ENCODE measurements at places on chromosomes 3 and 15.

GRCh38 chr3:122076491-122077292 lies 21.5 kb downstream of the CD86 start:
- no peak for DNase-seq

GRCh38 chr15:96331945-96332636 lies 1.6 kb downstream of the NR2F2 start:
- no peak for DNase-seq

DNA sequence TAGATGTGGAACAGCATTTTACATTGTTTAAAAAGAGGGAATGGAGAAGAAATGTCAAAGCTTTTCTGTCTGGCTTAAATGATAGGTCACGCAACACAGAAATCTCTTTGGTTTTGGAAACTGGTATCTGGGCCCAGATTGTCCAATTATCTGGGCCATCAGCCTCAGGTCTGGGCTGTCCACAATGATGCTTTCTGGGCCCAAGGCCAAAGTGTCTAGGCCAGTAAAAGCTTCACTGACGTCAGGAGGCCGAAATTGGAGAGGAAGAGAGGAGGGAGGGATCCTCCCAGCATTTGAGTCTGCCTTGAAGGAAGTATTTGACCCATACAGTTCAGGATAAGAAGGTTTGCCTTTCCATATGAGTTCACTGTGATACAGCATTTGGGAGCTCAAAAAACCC lies 60.7 kb upstream of the ALDH1A3 start:
- peak; percentile 47 for DNase-seq

GRCh38 chr3:142724682-142725356 lies 985 bp downstream of the TRPC1 start:
- no peak for DNase-seq

DNA sequence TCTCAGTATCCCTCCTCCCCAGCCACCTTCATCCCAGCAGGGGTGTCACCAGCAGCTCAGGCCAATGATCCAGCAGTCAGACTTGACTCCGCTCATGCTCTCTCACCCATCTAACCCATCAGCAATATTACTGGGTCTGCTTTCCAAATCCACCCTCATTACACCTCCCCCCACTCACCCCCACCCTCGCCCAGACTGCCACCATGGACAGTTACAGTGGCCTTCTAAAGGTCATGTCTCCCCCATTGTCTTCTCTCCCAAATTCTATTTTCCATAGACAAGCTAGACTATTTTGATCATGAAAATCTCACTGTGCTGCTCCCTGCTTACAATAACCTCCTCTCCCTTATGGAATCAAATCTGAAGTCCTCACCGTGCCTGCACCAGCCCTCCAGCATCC lies 156.0 kb downstream of the TJP1 start:
- no peak for DNase-seq

GRCh38 chr15:40250771-40251483 lies 12.1 kb downstream of the PAK6 start:
- no peak for DNase-seq

All from fibroblast of skin of right quadriceps (primary cell).